HAP-1 (cell line): ENCODE measurements at places on chromosomes 7 and 10.

DNA sequence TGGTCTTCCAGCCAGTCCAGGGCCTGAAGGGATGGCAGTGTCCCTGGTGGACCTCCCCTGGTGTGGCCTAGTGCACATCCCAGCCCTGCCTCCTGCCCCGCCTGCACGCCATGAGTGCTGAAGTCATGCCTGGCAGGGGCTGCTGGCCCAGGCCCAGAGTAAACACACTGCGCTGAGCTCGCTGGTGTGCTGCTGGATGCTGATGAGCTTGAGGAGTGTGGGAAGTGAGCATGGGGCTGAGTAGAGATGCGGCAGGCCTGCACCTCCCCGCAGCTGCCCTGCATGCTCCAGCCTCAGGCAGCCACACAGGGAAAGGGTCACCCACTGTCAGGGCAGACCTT lies 43.2 kb downstream of the HTRA1 start:
- DNase-seq, result no peak

DNA sequence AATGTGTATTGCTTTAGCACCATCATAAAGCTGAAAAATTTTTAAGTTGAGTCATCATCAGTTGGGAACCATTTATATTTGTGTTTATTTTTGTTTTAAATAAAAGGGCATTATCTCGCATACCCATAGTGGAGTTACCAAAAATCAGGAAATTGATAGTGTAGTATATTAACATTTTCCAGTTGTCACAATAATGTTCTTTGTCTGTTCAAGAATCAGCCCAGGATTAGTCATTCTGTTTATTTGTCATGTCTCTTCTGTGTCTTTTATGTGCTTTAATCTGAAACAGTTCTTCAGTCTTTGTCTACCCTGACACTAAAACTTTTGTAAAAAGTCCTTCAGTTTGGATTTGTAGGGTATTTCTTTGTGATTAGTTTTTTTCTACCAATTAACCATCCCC lies 827.8 kb upstream of the ZWINT start:
- DNase-seq, result peak; percentile 18

DNA sequence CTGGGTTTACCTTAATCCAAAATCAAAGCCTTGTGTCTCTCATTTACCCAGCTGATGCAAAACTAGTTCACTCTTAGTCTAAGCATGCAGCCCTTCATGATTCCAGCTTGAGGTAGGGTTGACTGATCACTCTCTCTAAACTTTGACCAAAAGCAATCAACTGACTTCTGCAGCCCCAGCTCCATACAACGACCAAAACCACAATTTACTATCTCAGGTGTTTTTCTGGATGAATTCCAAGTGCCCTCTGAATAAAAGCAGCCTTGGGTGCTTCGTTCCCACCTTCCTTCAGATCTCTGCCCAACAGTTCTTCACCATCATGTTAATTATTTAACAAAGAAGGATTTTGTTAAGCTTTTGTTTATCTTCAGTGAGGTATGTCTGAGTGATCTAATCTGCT lies 62.6 kb downstream of the CCDC6 start:
- DNase-seq, result no peak

- no peak for DNase-seq
Observed at GRCh38 chr10:10642189-10642588, 375.5 kb upstream of the CELF2 start.

- no peak for DNase-seq
Observed at GRCh38 chr10:16929069-16929468, 111.8 kb upstream of the RSU1 start.

GRCh38 chr7:129497156-129497555 lies 5.2 kb upstream of the SMKR1 start:
- DNase-seq, result no peak

GRCh38 chr10:129765664-129766550 lies 198.2 kb downstream of the EBF3 start:
- no peak for DNase-seq

- peak; percentile 50 for DNase-seq
Observed at GRCh38 chr7:138000081-138000701, 1.7 kb downstream of the CREB3L2 start.

DNA sequence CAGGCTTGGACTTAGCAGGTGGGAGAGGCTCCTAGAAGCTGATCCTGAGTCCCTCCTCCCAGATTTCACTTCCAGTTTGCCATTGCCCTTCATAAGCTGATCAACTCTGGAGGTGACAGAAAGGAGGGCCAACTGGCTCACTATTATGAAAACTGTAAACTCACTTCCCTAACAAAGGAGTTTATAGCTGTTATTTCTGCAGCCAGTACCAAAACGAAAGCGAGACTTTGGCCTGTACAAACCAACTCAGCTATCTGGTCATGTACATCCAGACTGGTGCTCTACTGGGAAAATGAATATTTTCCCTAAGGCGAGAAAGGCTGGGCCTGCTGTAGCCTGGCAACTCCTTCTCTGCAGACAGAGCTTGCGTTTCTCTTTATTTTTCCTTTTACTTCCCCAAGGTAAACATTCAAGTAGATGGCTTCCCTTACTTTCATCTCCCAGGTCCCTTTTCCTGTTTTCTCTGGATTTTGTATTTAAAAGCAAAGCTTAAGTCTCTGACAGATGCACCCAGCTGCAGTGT lies 54.7 kb downstream of the GALNT17 start:
- DNase-seq, result no peak

DNA sequence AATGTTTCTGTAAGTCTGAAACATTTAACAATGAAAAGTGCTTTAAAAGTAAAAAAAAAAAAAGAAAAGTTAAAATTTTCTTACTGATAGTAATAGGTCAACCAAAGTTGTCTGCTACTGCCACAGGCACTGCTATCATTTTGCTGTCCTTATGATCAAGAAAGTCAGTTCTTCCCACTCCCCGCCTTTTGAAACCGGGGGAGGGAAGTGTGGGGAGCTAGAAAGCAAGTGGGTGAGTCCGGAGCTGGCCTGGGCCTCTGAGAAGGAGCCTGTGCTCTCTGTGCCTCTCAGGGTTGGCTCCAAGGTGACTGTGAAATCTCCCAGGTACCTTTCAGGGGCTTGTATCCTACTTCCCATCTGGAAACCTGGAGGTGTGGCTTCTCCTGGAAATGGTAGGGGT lies 7.3 kb downstream of the C7orf57 start:
- DNase-seq, result no peak

GRCh38 chr10:4057021-4057420 lies 272.0 kb upstream of the KLF6 start:
- no peak for DNase-seq

DNA sequence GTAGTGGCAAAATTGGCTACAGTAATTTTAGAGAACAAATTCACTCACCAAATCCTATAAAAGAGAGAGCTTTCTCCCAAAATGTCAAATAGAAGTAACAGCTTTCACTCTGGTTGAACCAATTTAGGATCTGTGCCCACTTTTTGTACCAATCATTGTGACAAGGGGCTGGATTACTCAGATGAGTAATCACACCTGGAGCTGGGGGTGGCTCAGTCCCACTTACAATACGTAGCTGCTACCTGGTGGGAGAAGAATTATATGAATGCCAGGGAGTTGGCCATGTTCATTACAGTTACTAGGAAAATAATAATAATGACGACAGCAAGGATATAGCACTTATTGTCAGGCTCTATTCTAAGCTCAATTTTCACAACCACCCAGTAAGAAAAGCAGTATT lies 23.4 kb upstream of the SLC26A3 start:
- DNase-seq, result no peak

- no peak for DNase-seq
Observed at GRCh38 chr10:58174831-58175230, 92.9 kb downstream of the IPMK start.

DNA sequence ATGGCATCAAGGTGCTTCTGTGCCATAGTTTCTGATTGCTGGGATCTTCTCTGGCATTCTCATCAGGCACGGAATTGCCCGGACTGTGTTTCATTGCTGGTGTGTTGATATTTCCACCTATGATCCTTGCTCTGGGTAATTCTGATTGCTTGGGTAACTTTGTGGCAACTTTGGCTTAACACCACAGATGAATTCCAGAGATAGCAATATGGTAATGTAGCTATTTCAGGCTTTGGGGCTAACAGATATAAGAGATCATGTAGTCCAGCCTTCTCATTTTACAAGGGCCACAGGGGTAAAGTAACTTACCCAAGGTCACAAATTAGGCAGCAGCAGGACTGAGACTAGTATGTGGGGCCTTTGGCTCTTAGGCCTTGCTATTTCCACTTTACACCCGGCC lies 53.9 kb upstream of the PLPP4 start:
- no peak for DNase-seq

DNA sequence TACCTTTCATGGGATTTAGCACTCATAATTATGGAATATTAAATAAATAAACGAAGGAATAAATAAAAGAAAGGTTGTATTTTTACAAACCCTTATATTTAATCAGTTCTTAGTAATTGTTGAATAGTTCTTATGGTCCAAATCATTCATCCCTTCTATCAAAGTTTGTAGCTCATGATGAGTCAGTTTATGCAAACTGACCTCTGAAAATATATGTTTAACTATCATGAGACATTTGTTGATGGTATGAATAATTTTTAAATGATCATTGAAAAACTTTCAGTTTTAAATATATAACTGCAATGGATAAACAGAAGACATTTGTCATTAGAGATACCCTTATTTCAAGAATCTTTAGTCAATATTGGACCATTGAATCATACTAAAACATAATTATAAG lies 411.2 kb upstream of the LRRTM3 start:
- no peak for DNase-seq

- no peak for DNase-seq
Observed at GRCh38 chr10:75544993-75545706, 113.7 kb downstream of the LRMDA start.

- no peak for DNase-seq
Observed at GRCh38 chr7:29265208-29265923, 70.8 kb downstream of the CHN2 start.

- DNase-seq, result peak; percentile 12
Observed at GRCh38 chr10:114070710-114071109, 27.0 kb downstream of the ADRB1 start.

DNA sequence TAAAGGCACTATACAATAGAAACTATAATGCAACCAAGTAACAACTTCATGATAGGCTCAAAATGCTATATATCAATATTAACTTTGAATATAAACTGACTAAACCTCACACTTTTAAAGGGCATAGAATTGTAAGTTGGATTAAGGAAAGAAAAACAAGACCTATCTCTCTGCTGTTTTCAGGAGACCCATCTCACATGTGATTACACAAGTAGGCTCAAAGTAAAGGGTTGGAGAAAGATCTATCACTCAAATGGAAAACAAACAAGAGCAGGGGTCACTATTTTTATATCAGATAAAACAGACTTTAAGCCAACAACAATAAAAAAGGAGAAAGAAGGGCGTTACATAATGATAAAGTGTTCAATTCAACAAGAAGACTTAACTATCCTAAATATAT lies 155.5 kb downstream of the CDK14 start:
- DNase-seq, result no peak

GRCh38 chr7:37768611-37769010 lies 79.8 kb upstream of the NME8 start:
- no peak for DNase-seq

DNA sequence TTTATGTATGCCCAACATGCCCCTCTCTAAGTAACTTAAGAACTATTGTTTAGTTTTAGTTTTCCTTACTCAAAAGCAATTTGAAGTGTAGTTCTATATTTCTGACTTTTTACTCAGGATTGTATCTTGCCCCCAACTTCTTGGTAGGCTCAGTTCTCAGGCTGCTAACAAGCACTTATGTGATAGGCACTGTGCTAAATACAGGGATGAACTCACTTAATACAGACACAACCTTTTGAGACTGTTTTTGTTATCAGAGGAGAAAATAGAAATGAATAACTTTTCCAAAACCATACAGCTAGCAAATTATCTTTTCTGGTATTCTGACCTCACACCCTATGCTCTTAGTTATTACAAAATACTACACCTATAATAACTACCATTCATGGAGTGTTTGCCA lies 16.3 kb downstream of the TAX1BP1 start:
- no peak for DNase-seq

- no peak for DNase-seq
Observed at GRCh38 chr7:127158659-127159058, 94.1 kb downstream of the GRM8 start.
